Peyer's patch (tissue), 4 donors: ENCODE measurements at places on chromosomes 11 and 22. TPM values are rescaled to one million over a fixed set of nuclear protein-coding genes. Genes with fewer than 3 reads are reported as not detected.

DNA sequence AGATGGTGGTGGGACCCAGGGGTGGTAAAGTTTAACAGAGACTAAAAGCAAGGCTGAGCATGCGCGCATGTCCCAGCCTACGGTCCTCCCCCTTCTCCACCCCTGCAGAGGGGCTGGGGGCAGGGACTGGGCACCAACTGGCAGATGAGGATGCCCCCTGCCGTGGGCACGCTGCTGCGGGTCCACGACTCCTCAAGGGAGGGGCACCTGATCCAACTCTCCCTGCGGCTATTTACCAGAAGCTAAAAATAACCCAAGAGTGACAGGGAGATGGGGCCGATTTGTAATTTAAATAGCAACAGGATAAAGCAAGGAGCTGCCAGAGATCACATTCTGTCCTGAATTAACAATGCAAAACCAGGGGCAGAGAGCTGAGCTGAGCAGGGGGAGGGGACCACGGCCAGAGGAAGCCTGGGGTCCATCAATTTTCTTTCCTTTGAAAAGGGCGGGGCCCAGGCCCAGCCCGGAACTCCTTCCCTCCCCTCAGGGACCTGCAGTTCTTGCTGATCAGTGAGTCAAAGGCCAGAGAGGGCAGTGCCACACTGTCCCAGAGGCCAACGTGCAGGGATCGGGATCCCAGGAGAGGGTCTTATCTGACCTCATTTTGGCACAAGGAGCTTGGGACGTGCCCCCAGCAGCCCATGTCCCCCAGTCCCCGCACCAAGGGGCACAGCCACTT is 8.1 kb upstream of the DGKZ start:
- DNase-seq, result no peak

GRCh38 chr11:5626196-5626595 is 1.4 kb downstream of the TRIM34 start:
- no peak for DNase-seq

The PARVG gene
- 34.6 TPM for total RNA-seq

The OR10W1 gene
- total RNA-seq, result not detected

The OR52E8 gene
- total RNA-seq, result not detected
